ENCODE measurements at places on chromosomes 3 and 15.
A peak's percentile ranks its signal among the peaks of the same experiment; 100 is the strongest.

GRCh38 chr3:57127891-57128518 is 37.1 kb downstream of the IL17RD start:
- DNase-seq = no peak

DNA sequence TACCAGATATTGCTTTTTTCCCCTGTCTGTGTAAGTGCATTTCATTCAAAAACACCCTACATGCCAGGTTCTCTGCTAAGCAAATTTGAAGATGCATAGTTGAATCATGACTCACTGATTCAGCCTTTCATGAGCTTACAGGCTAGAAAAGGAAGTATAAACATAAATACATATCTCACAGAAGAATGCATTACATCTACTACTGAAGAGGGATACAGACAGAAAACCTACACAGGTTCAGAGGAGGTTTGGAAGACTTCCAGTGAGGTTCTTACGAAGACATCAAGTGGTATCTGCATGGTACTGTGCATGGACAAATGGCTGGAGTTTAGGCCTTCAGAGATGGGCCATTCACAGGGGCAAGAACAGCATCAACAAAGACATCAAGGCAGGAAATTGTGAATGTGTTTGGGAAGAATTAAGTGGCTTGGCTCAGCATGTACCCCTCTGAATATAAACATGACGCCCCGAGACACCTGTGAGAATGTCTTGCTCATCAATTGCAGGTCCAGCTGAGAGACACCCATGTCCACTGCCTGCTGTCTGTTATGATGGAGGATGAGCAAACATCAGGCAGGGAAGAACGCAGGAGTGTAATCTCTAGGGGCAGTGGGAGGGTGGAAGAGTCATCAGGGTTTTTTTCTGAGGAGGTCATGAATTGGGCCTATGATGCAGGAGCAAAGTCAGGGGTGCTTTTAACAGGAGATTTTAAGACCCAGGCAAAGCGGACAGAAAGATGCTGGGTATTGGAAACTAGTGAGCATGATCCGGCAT is 105.1 kb upstream of the GALNT15 start:
- DNase-seq = no peak

GRCh38 chr3:41502023-41502422 is 302.7 kb downstream of the CTNNB1 start:
- no peak for DNase-seq

DNA sequence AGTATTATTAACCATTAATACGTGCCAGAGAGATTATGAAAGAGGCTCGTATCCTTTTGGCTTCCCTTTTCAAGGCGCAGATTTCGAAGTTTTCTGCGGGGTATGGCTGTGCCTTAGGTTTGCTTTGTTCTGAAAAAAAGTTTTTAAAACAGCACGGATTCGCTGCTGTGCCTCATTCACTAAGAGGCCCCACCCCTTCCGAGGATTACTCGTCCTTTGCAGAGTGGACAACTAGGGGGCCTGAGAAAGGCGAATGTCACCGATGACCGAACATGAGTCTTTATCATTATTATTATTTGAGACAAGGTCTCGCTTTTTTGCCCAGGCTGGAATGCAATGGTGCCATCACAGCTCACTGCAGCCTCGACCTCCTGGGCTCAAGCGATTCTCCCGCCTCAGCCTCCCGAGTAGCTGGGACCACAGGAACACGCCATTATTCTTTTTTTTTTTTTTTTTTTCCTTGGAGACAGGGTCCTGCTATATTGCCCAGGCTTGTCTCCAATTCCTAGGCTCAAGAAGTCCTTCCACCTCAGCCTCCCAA is 684 bp upstream of the RPS27L start:
- peak; percentile 51 for DNase-seq

DNA sequence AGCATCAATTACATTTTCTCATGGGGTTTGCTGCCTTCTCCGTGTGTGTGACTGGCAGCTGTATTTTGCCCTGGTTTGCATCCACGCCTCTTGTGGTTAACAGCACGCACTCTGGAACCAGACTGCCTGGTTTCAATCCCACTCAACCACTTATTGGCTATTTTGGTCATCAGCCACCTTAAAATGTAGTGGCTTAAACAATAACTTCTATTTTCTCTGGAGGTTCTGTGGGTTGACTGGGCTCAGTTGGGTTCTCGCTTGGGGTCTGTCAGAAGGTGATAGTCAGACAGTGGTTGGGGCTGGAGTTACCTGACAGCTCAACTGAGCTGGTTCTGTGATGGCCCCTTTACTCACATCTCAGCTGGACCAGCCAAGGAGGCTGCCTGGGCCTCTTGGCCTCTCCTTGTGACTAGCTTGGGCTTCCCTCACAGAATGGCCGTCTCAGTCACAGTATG is 36.8 kb downstream of the EHD4 start:
- DNase-seq = peak; percentile 55

- no peak for DNase-seq
These were observed 341.8 kb upstream of the TBL1XR1 start for GRCh38 chr3:177538750-177539730.

GRCh38 chr3:186807231-186807630 is 949 bp upstream of the RFC4 start:
- DNase-seq = no peak

DNA sequence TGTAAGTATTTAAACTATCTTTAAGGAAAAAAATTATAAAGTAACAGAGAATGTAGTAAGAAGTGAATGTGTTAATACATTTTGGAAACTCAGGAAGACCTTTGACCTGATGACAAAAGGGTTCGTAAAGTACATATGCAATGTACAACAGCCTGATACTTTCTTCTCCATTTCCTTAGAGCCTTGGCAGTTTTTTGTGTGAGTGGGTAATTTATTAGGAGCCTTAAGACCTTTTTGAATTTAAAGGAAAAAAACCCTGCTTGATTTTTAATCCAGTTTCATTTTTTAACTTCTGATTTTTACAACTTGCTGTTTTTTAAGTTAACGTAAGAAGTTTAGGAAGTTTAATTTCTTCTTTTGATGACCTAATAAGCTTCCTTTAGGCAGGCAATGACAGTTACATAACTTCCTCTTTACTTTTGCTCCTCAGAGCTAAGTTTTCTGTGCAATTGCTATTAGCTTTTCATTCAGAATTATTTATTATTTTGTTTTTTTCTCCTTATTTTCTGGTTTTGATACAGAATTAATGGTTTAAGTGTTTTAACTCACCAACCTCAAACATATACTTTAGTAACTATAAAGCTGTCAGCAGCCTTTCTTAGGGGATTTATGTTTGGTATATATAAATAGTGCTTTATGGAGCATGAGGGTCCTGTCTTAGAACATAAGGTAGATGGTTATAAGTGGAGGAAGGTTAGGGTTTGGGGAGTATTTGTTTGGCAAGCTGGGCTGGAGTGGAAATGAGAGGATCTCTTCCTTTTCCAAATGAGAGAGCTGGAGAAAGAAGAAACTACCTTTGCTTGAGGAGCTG is 35.2 kb downstream of the ARMC8 start:
- DNase-seq = no peak

- no peak for DNase-seq
These were observed 200.8 kb upstream of the IL12A start for GRCh38 chr3:159787794-159788205.

DNA sequence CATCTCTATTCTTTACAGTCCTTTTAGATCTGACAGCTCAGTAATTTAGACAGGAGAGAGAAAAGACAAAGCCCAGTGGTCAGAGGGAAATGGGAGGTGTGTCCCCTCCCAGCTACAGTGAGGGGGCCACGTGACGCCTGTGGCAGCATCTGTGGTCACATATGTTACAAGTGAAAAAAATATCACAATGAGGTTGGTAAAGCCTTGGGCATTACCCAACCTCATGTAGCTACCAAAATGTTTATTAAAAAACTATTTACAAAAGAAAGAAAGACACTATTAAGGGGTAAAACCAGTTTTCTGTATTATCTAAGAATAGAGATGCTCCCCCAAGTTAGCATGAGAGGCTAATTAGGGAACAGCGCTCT is 42.9 kb upstream of the PLCL2 start:
- peak; percentile 65 for DNase-seq

DNA sequence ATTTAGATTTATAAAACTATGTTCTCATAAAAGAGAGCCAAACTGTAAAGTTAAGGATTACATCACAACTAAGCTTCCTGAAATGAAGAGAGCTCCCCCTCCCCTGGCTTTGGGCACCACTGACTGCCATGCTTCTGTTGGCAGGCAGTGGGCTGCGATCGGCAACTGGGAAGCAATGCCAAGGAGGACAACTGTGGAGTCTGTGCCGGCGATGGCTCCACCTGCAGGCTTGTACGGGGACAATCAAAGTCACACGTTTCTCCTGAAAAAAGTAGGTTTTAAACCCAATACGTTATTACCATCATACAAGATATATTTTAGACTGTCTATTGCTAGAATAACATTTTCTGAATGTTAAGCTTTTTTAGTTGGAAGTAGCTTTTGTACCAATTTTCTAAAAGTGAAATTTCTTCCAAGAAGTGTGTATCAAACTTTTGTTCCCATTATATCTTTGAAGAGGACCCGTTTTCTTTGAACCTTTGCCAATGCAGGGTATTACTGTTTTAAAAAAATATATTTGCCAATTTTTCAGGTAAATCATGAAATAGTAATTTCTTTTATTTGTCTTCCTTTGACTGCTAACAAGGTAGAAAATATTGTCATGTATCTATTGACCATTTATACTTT is 184.1 kb downstream of the ADAMTSL3 start:
- DNase-seq = peak; percentile 37

DNA sequence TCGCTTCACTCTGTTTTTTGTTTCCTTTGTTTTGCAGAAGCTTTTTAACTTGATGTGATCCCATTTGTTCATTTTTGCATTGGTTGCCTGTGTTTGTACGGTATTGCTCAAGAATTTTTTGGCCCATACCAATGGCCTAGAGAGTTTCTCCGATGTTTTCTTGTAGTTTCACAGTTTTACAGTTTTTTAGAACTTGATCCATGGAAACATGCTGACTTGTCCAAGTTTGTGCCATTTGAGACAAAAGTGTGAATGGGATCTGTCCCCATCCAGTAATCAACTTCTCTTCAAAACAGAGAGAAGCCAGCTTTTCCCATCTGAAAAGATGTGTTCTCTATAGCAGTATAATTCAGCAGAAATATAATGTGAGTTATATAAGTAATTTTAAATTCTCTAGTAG is 266.5 kb upstream of the LRTM1 start:
- DNase-seq = no peak

- DNase-seq = peak; percentile 33
These were observed 753 bp downstream of the FURIN start for GRCh38 chr15:90869140-90869541.

- DNase-seq = no peak
These were observed 307.1 kb downstream of the VPS13C start for GRCh38 chr15:61753018-61753710.

DNA sequence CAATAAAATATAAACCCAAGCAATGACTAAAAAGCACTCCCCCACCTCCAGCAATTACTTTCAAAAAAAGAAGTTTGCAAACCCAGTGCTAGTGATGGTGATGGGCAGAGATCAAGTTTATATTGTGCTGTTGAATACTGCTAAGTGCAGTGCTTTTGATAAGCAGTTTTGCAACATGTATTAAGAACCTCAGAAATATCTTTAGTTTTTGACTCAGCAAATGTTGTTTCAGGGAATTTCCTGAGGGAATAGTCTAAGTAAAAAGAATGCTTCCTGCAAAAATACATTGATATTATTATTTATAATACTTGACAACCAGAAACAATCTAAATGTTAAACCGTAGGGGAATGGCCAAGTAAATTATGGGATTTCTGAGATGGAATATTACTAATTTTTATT is 69.3 kb downstream of the ADAMTSL3 start:
- DNase-seq = no peak

DNA sequence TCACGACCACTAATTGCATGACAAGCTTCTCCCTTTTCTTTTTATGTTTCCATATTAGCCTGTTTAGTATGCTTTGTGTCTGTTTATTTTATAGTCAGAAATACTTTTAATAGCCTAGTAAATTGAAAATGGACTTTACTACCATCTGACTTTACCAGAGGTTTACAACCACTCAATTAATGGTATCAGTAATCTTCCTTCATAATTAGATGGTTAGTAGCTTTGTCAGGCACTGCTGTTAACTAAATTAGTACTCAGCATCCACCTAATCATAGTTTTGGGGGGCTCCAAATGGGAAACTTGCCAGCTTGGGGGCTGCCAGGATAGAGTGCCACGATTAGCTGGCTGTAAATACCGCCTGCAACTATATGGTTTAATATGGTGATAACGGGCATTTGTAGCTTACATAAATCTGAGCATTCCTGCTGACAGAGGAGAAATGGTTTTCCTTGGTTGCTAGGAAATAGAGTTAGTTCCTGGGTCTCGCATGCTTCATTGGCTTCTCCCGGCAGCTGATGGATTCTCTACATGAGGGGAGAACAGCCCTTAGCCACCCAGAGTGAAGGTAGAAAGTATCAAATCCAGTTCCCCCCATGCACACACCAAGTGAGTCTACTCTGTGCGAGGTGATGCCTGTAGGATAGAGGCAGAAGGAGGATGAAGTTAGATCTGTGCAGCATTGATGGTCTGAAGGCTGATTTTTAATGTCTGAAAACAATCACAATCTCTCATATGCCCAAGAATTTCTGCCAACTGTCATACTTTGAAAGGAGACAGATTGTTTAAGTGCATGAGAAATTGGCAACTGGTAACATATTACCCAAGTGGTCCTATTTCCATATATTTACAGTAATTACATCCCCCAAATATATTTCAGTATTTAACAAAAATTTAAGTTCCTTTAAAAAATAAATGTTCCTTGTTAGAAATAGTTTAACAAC is 326.6 kb upstream of the PROK2 start:
- no peak for DNase-seq

DNA sequence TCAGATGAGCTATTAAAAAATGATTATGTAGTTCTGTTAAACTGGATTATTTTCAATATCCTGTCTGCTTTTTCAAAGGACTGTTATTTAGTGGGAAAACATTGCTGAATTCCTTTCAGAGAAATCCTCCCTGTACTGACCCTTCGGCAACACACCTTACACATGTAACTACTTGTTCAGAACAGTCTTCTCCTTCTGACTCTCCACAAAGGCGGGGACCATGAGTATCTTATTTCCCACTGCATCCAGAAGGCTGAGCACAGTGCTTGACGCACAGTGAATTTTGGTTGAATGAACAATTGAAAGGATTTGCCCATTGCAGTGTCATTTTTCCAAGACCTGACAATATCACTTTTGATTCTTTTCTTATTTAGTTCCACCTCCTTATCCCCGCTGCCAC is 23.1 kb upstream of the CFAP161 start:
- no peak for DNase-seq

GRCh38 chr15:66249605-66250174 is 3.9 kb downstream of the MEGF11 start:
- DNase-seq = no peak

- DNase-seq = no peak
These were observed 505.1 kb downstream of the CNTN4 start for GRCh38 chr3:2603692-2604289.

GRCh38 chr15:71752604-71753289 is 57.6 kb upstream of the NR2E3 start:
- peak; percentile 38 for DNase-seq

GRCh38 chr3:182962166-182962565 is 18.2 kb downstream of the DCUN1D1 start:
- no peak for DNase-seq

All from activated CD4-positive, alpha-beta T cell treated with anti-CD3 and anti-CD28 coated beads for 36 hours (primary cell).